ENCODE measurements at places on chromosomes 12 and 14.

- DNase-seq: no peak
Measured at GRCh38 chr14:20775901-20776300, 5.2 kb upstream of the RNASE6 start.

- no peak for DNase-seq
Measured at GRCh38 chr14:101217616-101218371, 314.3 kb upstream of the RTL1 start.

DNA sequence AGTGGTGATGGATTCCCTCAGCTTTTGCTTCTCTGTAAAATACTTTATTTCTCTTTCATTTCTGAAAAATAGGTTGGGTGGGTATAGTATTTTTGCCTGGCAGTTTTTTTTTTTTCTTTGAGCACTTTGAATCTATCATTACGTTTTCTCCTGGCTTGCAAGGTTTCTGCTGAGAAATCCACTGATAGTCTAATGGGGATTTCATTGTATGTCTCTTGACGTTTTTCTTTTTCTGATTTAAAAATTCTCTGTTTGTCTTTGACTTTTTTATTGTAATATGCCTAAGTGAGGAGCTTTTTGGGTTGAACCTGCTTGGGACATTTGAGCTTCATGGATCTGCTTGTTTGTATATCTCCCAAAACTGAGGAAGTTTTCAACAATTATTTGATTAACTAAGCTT, 606.0 kb downstream of the KCNH5 start:
- no peak for DNase-seq

GRCh38 chr12:4789776-4790175, 69.6 kb downstream of the GALNT8 start:
- DNase-seq: no peak

DNA sequence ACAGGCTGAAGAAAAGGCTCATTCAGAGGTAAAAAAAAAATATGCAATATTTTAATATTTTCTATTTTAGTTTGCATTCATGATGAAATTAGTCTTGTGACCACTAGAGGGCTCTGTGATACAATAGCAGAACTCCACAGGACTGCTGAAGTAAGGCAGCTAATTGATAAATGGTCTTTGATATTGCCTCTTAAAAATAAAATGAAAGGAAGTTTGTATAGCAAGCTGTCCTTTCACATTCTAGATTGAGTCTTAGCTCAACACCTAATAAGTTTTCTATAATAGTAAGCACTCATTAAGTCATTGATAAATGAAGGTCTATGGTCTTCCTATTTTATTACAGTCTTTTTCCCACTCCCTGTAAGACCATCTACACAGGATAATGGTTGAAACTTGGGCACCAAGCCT, 315.7 kb downstream of the NAV3 start:
- no peak for DNase-seq

- DNase-seq: no peak
Measured at GRCh38 chr12:117148642-117149041, 41.6 kb downstream of the FBXO21 start.

DNA sequence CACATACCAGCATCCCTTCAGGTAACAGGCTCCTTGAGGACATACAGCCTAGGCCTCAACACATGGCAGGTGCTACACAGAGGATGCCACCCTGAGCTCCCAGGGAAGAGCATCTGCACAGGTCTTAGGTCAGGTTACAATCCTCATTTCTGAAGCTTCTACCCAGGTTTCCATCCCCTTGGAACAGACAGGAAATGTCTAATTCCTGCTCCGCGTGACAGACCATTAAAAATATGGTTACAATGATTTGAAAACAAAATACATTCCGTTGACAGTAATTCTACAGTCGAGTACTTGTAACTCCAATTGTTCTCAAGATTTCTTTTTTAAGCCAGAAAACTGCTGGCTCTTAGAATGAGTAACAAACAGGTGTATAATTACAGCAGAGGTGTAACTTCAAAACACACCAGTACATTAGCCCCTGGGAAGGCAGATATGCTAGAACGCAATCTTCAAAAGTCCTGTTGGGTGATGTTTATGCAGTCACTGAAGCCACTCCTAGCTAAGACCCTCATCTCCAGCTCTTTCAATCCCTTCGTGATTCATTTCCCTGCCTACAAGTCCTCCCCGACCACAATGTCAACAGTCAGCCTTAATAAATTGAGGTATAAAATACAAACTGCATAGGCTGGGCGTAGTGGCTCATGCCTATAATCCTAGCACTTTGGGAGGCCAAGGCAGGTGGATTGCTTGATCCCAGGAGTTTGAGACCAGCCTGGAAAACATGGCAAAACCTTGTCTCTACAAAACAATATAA, 11.6 kb downstream of the SETD3 start:
- no peak for DNase-seq

GRCh38 chr12:116415408-116416108, 138.1 kb upstream of the MED13L start:
- DNase-seq: no peak

DNA sequence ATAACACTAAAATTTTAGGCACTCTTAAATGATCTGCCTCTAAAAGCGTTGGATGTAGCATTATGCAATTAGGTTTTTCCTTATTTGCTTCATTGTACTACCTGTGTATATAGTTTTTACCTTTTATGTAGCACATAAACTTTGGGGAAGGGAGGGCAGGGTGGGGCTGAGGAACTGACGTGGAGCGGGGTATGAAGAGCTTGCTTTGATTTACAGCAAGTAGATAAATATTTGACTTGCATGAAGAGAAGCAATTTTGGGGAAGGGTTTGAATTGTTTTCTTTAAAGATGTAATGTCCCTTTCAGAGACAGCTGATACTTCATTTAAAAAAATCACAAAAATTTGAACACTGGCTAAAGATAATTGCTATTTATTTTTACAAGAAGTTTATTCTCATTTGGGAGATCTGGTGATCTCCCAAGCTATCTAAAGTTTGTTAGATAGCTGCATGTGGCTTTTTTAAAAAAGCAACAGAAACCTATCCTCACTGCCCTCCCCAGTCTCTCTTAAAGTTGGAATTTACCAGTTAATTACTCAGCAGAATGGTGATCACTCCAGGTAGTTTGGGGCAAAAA, 4.1 kb downstream of the CDKN1B start:
- no peak for DNase-seq

GRCh38 chr14:84555493-84555892, 974.5 kb upstream of the FLRT2 start:
- DNase-seq: no peak

DNA sequence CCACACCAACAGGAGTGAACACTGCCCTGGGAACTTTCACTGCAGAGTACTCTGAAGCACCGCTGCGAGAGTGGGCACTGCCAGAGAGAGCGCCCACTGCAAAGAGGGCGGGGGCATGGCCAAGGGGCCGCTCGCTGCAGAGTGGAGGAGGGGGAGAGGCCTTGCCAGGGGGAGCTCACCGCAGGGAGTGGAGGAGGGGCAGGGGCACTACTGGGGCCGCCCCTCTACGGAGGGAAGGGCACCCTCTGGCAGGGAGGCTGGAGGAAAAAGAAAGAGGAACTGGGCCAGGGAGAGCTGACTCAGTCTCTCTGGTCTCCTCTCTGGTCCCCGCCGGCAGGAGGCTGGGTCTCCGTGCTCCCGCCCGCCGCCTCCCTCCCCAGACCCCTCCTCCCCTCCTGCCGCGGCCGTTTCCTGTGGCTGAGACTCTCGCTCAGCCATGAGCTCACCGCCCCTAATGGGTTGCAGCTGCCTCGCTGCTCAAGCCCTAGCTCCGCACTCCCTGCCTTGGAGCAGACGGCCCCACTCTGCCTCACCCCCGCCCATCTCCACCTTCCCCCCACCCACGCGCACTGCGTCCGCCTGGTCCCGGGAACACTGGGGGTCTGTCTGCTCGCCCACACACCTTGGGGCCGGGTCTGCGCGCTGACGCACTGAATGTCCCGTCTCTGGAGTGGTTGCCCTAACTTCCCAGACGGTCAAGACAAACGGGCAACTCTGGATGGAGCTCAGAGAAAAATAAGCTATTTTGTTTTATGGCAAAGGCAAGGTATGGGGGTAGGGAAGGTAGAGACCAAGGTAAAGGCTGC, 1.3 kb downstream of the ARHGEF40 start:
- peak; percentile 78 for DNase-seq

GRCh38 chr14:100096656-100097055, 31.4 kb downstream of the EVL start:
- DNase-seq: peak; percentile 55

GRCh38 chr14:54697803-54698202, 130.9 kb downstream of the SAMD4A start:
- no peak for DNase-seq

DNA sequence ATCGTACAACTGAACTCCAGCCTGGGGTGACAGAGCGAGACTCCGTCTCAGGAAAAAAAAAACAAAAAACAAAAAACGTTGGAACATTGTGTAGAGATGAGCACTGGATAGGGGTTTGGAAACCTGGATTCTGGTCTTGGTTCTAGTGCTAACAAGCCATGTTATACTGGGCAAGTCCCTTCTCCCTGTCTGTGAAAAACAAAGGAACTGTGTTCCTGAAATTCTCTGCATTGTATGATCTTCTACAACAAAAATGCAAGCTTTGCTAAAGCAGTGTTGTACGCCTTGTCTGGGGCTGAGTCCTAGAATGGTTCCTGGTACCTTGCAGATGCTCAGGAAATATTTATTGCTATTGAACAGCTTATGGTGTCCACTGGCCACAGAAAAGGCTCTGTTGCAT, 13.4 kb downstream of the GPRC5D start:
- DNase-seq: no peak

DNA sequence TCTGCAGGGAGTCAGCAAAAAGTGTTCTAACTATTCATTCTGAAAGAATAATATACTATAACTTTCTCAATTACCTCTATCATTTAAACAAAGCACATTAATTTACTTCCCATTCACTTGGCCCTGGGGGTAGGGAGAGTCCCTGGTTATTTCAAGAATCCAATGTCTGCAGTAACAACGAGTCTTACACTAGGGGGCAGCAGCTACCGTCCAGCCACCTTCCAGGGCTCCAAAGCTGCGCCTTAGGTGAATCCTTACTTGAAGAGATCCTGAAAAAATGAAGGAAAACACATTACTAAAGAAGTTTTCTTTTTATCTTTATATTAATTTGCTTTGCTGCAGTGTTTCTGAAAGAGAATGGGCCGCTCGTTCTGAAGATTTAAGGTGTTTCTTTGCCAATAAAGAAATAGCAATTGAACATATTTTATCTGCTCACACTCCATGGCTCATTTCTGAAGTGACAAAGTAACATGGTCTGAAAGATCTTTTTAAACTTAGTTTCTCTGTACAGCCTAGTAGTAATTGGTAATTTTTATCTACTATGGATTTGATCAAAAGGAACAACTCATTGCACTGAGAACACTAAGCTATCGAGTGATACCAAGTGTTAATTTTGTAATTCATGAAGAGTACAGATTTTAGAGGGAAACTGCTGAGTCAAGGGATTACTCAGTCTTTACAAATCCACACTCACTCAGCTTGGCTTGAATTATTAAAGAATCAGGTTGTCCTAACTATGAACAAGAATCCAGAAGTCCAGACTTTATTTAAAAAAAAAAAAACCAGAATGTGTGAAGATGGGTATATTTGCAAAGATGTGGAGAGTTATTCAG, 27.6 kb downstream of the BHLHE41 start:
- peak; percentile 80 for DNase-seq

- no peak for DNase-seq
Measured at GRCh38 chr14:100393362-100393761, 70.2 kb downstream of the SLC25A47 start.

DNA sequence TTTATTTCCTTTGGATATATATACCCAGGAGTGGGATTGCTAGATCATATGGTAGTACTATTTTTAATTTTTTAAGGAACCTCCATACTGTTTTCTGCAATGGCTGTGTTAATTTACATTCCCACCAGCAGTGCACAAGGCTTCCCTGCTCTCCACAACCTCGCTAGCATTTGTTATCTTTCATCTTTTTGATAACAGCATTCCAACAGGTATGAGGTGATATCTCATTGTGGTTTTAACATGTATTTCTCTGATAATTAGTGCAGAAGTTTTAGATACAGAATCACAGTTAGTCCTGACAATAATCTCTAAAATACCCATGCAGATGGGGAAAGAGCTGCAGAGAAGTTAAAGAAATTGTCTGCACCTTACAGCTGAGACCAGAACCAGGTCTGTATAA, 35.5 kb upstream of the BCL2L14 start:
- DNase-seq: no peak

DNA sequence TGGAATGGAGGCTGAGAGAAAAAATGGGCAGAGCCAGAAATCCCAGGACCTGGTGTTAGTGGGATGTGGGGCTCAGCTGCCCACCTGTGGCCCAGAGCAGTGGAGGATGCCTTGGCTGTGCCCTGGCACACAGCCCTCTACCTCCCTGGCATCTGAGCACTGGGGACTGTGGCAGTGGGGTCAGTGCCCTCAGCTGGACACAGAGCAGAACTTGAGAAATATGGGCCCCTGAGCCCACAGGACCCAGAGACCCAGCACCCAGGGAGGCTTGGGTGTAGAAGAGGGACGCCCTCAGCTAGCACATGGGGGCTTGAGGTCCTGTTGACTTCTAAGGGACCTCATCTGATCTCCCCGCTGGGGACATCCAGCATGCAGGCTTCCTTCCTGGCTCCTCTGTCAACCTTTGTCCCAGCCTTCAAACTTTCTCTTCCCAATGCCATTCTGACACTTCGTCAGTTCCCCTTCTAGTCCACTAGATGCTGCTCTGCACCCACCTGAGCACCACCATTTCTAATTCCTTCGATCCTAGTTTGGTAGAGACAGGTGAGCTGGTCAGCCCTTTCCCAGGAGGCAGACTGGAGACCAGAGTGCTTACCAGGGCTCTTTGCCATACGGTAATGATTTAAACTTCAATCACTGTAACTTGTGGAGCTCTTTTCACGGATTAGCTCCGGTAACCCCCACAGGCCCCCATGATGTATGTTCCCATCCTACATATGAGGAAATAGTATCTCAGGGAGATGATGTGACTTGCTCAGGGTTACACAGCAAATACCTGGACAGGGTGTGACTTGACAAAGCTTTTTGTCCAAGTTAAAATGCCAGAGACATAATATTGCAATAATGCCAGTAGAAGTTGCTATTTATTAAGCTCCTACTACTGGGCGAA, 143.7 kb downstream of the ASCL4 start:
- DNase-seq: no peak

DNA sequence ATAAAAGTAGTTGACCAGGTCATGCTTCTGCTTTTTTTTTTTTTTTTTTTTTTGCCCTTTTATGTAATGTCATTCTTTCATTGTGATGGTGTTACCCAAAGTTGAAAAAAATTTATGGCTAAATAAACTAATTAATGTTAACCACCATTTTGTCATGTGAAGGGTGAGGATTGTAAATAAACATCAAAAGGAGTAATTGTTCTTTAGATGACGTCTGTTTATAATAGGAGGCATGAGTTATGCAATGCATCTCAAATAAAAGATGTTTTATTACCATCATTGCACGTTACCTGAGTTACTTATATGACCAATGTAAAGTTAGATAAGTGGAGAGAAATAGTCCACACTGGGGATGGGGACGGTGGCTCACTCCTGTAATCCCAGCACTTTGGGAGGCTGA, 349.9 kb upstream of the PDE3A start:
- DNase-seq: no peak

DNA sequence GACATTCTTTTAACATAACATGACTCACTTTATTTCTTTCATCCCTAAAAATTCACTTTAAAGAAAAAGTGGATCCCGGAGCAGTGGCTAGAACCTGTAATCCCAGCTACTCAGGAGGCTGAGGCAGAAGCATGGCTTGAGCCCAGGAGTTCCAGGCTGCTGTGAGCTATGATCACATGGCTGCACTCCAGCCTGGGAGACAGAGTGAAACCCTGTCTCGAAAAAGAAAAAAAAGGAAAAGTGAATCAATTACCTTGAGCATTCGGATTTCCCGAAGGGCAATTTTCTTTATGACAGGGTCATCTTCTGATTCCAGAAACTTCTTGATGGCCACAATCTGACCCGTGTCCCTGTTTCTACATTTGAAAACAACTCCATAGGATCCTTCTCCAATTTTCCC, 1.2 kb downstream of the CDKL1 start:
- DNase-seq: no peak

Measured in activated effector memory CD4-positive, alpha-beta T cell treated with anti-CD3 and anti-CD28 coated beads, Interleukin-2, amount 50 U/mL, for 16 hours (primary cell).